ENCODE measurements at places on chromosomes 5 and 9.

- no peak for DNase-seq
Measured at GRCh38 chr5:9670371-9670770, 40.2 kb upstream of the TAS2R1 start.

DNA sequence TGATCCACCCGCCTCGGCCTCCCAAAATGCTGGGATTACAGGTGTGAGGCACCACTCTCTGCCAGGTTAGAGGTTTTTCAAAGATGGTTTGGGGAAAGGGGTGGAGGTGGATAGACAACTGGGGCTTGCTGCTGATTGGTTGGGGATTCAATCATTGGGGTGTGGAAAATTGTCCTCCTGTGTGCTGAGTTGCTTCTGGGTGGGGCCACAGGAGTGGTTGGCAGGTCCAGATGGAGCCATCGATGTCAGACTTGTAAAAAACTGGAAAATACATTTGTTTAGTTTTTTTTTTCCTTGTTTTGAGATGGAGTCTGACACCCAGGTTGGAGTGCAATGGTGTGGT lies 61.9 kb upstream of the CLINT1 start:
- DNase-seq: no peak

DNA sequence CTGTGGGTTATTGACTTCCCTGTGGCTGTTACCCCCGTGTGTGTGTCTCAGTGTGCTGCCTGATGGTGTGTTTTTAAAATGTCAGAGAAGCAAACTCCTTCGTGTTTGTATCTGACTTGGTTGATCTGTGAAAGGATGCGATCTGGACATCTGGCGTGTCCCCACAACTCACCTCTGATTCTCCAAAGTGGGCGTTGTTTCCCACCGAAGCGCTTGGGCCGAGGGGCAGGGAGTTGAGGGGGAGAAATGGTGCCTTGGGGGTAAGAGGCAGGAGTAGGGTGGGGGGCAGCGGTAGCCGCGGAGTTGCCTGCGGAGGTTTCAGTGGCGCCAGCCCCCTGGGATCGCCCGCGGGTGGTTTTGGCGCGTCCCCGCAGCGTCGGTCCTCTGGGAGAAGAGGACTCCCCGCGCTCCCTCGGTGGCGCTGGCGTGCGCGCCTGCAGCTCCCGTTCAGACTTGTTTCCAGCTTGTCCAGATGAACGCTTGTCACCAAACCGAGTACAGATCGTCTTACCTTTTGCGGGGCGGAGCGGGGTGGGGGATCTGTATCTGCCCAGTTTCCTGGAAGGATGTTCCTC lies 1.1 kb downstream of the MAST4 start:
- DNase-seq: no peak

GRCh38 chr5:10786835-10787234 lies 25.8 kb upstream of the DAP start:
- no peak for DNase-seq

DNA sequence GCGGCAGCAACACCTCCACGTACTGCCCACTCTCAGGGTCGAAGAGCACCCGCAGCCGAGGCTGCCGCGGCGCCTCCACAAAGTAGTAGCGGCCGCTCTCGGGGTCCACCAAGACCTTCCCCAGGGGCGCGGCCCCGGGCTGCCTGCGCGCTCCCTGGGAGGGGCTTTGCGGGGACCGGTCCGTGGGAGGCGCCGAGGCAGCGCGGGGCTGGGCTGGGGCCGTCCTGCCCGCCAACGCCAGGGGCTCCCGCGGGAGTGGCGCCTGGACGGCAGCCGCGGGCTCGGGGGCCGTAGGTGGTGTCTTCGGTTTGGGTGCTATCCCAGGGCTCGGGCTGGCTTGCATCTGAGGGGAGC lies 2.6 kb upstream of the MZB1 start:
- DNase-seq: no peak

DNA sequence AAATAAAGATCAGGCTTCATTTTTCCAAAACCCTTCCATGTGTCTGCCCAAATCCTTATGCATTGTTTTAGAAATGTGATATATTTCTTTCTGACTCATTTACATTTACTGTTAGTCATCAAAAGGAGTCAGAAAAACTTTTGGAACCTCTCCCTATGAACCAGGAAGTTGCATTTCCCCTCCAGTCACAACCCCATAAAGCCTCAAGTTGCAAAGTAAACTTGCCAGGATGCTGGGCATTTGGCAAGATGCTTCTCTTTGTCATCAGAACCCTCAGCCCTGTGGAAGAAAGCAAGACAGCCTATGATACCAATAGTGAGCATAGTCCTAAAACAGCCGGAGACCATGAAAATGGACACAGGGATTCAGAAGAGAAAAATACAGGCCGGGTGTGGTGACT lies 84.2 kb downstream of the MUSK start:
- DNase-seq: no peak

DNA sequence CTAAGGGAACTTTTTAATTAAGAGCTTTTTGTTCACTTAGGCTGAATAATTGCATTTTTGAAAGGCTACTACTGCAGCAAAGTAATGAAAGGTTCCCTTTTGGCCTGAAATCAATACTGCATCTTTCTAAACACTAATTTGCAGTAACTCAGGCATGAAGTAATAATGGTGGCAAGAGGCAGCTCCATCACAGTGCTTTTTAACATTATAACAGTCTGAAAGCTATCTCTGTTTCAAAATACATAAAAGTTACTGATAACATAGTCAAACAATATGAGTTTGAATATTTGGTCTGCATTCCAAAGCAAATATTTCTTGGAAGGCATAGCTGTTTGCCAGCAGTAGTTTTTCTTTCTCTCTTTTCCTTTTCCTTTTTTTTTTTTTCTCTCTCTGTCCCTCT lies 113.4 kb downstream of the FBN2 start:
- no peak for DNase-seq

DNA sequence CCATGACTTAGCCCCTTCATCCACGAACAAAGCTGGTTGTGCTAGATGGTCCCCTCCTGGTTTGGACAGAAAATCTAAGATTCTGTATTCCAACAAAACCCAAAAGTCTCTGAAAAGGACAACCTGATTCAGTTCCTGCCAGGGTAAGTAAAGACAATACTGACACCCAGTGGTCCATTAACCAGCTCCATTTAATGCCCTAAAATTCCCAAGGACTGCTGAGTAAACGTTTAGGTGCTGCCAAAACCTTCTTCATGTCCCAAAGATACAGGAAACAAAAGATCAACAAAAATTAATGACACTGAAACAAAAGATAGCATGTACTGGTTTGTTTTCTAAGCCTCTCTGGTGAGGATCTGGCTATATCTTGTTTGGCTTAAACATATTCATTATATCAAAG lies 25.3 kb upstream of the PPP1R2B start:
- DNase-seq: no peak

- no peak for DNase-seq
Measured at GRCh38 chr5:10199692-10200091, 50.0 kb downstream of the ATPSCKMT start.

GRCh38 chr5:154390096-154390495 lies 55.7 kb upstream of the SAP30L start:
- no peak for DNase-seq

DNA sequence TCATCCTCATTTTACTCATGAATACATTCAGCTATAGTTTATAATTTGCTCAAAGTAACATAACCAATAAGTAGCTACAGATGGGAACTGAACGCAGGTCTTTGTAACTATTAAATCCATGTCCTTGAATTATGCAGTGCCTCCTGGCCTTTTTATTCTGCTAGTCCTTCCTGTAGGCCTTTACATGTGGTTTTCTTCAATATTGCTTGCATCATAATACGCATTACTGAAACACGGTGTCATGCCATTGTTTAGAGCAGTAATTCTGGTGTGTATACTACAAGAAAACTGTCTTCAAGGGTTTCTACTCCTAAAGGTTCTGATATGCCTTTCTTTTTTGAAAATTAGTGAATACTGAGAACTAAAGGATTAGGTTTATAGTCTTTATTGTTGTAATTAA lies 20.7 kb downstream of the CWC27 start:
- DNase-seq: no peak

GRCh38 chr5:17113174-17113958 lies 104.1 kb upstream of the BASP1 start:
- DNase-seq: no peak

- DNase-seq: no peak
Measured at GRCh38 chr5:144638787-144639186, 468.1 kb downstream of the KCTD16 start.

GRCh38 chr9:17322882-17323864 lies 188.3 kb downstream of the CNTLN start:
- no peak for DNase-seq

GRCh38 chr5:176775409-176775808 lies 35.0 kb upstream of the UNC5A start:
- no peak for DNase-seq

DNA sequence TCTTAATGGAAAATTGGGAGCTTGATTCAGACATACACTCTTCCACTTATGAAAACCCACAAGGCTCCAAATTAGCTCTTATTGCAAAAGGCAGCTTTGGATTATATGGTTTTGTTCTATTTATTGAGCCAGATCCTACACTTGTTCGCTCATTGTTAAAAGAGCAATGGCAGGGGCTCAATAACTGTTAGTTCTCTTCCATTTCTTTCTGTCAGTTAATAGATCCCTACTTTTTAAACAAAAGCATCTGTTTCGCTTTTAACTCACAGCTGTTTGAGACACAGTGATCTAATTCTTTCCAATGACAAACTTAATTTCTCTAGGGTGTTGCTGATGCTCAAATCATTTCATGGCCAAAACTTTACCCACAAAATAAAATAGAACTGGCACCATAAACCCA lies 11.7 kb downstream of the C5 start:
- no peak for DNase-seq

DNA sequence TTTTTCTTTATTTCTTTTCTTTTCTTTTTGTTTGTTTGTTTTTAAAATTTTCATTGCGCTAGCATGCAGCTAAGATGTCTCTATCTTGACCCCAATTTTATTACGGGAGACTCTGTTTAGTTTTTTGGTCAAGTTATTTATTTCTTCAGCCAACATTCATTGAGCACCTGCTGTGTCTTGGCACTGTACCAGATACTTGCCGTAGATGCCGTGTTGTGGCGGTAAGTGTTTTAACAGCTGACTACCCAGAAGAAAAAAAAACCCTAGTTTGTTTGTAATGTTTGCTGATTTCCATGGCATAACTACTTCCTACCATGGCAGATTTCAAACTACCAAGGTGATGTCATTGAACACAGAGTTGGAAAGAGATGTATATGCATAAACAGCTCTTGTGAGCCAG lies 65.0 kb downstream of the UGCG start:
- DNase-seq: no peak

- DNase-seq: peak; percentile 7
Measured at GRCh38 chr9:131096269-131097125, at the start of gene AIF1L. AIF1L (plus strand) TSS chr9:131096531; CDS start chr9:131096630, 99 bp downstream.

DNA sequence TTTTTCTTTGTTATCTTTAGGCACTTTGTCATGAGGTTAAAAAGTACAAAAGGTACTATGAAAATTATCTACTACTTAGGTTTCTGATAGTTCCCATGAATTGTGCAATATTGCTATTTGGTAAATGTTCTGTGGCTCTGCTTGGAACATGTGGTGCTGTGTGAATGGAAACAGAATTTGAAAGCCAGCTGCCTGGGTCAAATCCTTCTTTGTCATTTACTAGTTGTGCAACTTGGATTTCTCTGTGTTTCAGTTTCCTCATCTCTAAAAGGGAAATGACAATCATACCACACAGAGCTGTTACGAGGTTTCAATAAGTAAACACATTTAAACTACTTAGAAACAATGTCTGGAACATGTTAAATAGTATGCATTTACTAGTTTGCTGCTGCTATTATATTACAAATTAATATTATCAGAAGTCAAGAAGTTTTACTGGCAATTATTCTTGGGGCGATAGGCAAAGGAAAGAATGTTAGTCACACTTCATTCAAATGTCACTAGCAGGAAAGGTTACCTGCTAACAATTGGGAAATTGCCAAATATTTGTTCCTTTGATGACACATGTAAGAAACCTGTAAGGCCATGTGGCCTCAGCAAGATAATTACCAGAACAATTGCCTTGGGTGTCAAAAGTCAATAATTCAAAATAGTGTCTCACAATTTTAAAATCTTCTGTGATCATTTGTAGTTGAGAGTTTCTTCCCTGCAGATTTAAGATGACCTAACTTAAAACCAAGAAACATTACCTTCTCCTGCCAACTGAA lies 184.8 kb downstream of the KIAA0825 start:
- DNase-seq: no peak

- DNase-seq: peak; percentile 97
Measured at GRCh38 chr5:181221792-181222629, 1.1 kb upstream of the TRIM41 start.

- DNase-seq: no peak
Measured at GRCh38 chr5:121251954-121252353, 599.7 kb upstream of the FTMT start.

GRCh38 chr9:19457693-19458009 lies 48.8 kb downstream of the ACER2 start:
- DNase-seq: no peak

- no peak for DNase-seq
Measured at GRCh38 chr5:173163219-173163618, 18.9 kb downstream of the BNIP1 start.

- no peak for DNase-seq
Measured at GRCh38 chr5:88827997-88828396, 55.0 kb downstream of the MEF2C start.

Data from stimulated activated CD8-positive, alpha-beta memory T cell treated with anti-CD3 and anti-CD28 coated beads, Interleukin-2, amount 100 ng/mL, for 48 hours (primary cell).